Kidney epithelial cell (primary cell): ENCODE measurements at places on chromosomes 2 and 18. TPM values are rescaled to one million over a fixed set of nuclear protein-coding genes. Genes with fewer than 3 reads are reported as not detected.

The CCNYL1 gene
- 16.6 and 16.8 TPM in 2 replicates for total RNA-seq

The DCDC2C gene
- not detected in 2 replicates for total RNA-seq

The FBXO15 gene
- 2.0 and 2.3 TPM in 2 replicates for total RNA-seq

The FKBP7 gene
- total RNA-seq: 17.5 and 24.6 TPM in 2 replicates

The SPEG gene
- 6.5 and 9.9 TPM in 2 replicates for total RNA-seq

The CCDC141 gene
- not detected in 2 replicates for total RNA-seq
